Smooth muscle cell of the coronary artery (primary cell): ENCODE measurements at places on chromosomes 6 and 20. TPM values are rescaled to one million over a fixed set of nuclear protein-coding genes. Genes with fewer than 3 reads are reported as not detected.

Gene CSNK2B
- total RNA-seq = 71.1 and 94.1 TPM in 2 replicates

Gene SLC24A3
- 0.15 and 1.9 TPM in 2 replicates for total RNA-seq

Gene THEMIS
- total RNA-seq = not detected in 2 replicates

Gene KCNQ5
- 0.82 and 6.3 TPM in 2 replicates for total RNA-seq

Gene LY6G6D
- not detected in 2 replicates for total RNA-seq
